Kidney epithelial cell (primary cell): ENCODE measurements at places on chromosomes 12 and 14. TPM values are rescaled to one million over a fixed set of nuclear protein-coding genes. Genes with fewer than 3 reads are reported as not detected.

PMCH gene
- total RNA-seq, result not detected in 2 replicates

ACSM4 gene
- not detected in 2 replicates for total RNA-seq

RDH16 gene
- not detected in 2 replicates for total RNA-seq

LRP1-AS gene
- total RNA-seq, result not detected in 2 replicates

CKB gene
- 67.7 and 78.7 TPM in 2 replicates for total RNA-seq
